ENCODE measurements at places on chromosomes 7 and 10. TPM values are rescaled to one million over a fixed set of nuclear protein-coding genes. Genes with fewer than 3 reads are reported as not detected.

- no peak overlapping the region for H3K27ac ChIP-seq
- DNase-seq: no peak
- H3K4me3 ChIP-seq: no peak overlapping the region
- no peaks in the 10 kb centered on the region for H3K27me3 ChIP-seq
Observed at GRCh38 chr7:82229164-82229563, 214.4 kb downstream of the CACNA2D1 start.

The GIMAP8 gene
- total RNA-seq: 44.4 TPM

DNA sequence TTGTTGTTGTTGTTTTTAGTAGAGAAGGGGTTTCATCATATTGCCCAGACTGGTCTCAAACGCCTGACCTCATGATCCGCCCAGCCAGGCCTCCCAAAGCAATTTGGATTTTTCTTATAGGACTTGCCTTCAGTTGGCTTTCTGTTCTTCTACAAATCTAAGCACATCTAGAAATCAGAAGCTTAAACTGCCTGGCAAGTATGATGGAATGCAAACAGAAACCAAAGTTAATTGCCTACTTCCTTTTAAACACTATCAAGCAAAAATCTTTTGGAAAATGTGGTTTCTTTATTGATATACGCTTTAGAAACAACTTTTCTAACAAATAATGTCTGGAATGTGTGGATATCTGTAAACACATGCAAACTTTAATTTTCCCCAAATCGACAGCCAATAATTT lies 64.9 kb downstream of the USP6NL start:
- no peak for DNase-seq
- no peak overlapping the region for H3K4me3 ChIP-seq
- no peaks in the 10 kb centered on the region for H3K36me3 ChIP-seq
- no peaks in the 10 kb centered on the region for H3K27me3 ChIP-seq
- no peak overlapping the region for H3K27ac ChIP-seq

The RAMP3 gene
- total RNA-seq: 183 TPM

DNA sequence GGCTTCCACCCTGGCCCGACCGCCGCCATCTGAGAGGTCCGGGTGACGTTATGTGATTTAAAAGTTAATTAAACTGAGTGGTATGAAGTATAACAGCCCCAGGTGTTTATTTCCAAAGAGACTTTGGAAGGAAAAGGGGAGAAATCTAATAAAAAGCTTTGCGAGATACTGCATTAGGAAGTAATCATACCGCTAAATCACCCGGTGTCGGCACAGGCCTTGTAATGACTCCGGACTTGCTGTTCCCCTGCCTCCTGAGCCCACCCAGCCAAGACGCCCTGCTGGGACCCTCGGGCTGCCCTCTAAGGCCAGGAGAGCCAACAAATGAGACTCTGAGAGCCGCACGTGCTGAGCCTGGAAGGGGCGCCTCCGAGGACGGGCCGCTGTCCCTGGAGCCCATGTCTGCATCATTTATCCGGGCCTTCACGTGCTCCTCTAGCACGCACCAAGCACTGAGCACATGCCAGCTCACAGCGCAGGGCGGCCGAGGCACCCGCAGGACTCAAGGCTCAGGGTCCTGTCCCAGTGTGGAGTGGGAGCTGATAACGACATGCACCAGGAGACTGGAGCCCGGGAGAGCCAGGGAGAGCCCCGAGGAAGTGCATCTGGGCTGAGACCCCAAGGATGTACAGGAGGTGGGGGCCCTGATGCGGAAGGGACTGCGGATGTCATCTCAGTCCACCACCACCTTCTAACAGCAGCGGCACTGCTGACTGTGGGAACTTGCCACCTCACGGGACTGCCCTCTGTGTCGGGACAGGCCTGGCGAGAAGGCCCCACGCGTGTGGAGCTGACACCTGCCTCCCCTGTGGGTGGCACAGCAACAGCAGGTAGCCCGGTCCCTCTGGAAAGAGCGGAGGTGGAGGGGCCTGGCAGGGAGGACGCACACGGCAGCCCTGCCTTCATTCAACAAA lies 182.7 kb downstream of the ELFN1 start:
- DNase-seq: peak; percentile 44
- no peaks in the 10 kb centered on the region for H3K27me3 ChIP-seq
- no peaks in the 10 kb centered on the region for H3K4me1 ChIP-seq

GRCh38 chr7:80488406-80488805 lies 23.5 kb downstream of the GNAT3 start:
- H3K27me3 ChIP-seq: no peaks in the 10 kb centered on the region
- no peak overlapping the region for H3K4me3 ChIP-seq
- no peaks in the 10 kb centered on the region for H3K4me1 ChIP-seq
- no peak for DNase-seq
- no peak overlapping the region for H3K27ac ChIP-seq

The KLF14 gene
- not detected for total RNA-seq

The ATP6V0A4 gene
- total RNA-seq: 1.7 TPM

The SFTPA1 gene
- 10,352 TPM for total RNA-seq

Data from lower lobe of right lung (tissue), 2 donors.